Activated T-helper 1 cell treated with anti-CD3 and anti-CD28 coated beads, Interleukin-2, amount 50 U/mL, for 16 hours (primary cell): ENCODE measurements at places on chromosomes 5 and 9.

GRCh38 chr5:122780296-122780695, 5.4 kb downstream of the SNX2 start:
- DNase-seq: no peak

- no peak for DNase-seq
These were observed 153.5 kb upstream of the SH3GL2 start for GRCh38 chr9:17425384-17425783.

GRCh38 chr9:124013309-124014210, 2.0 kb downstream of the LHX2 start:
- DNase-seq: no peak

DNA sequence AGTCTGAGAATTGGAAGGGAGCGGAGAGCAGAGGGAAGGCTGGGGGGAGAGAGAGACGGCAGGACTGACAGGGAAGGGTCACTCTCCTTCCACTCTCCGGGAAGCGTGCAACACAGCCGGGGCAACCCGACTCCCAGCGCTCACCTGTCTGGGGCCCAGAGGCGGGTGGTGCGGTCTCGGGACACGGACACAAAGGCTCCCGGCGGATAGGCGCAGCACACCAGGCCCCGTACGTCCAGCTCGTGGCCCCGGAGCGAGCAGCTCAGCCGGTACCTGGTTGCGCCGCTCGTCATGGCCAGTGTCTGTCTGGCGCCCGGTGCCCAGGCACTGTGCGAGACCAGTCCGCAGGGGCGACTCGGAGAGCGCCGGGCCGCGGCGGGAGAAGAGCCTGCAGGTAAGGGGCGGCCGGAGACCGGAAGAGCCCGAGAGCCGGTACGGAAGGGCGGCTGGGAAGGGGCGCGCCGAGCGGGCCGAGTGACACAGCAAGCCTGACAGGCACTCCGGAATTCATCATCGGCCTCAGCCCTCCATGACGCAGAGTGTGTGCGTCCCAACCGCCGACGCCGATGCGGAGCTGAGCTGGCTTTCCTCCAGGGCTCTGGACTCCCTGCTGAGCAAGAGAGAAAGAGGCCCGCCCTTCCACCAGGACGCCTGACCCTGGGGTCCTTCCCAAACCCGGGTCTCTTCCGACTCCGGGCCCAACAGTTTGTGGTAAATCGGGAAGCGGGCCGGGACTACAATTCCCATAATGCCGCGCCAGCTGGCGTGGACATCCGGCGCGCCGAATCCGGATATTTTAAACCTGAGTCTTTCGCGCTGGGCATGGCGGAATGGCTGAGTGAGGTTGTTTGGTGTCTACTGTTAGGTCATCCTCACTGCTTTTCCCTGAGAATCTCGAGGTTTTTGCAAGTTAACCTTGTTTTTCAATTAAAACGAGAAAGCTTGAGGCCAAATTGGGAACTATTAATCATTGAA, at the start of gene PLAA:
TSS of gene PLAA (minus strand) at position 490 of the 975 bp plus-strand sequence. CDS start at position 293, 197 bp downstream.
- DNase-seq: peak; percentile 72

DNA sequence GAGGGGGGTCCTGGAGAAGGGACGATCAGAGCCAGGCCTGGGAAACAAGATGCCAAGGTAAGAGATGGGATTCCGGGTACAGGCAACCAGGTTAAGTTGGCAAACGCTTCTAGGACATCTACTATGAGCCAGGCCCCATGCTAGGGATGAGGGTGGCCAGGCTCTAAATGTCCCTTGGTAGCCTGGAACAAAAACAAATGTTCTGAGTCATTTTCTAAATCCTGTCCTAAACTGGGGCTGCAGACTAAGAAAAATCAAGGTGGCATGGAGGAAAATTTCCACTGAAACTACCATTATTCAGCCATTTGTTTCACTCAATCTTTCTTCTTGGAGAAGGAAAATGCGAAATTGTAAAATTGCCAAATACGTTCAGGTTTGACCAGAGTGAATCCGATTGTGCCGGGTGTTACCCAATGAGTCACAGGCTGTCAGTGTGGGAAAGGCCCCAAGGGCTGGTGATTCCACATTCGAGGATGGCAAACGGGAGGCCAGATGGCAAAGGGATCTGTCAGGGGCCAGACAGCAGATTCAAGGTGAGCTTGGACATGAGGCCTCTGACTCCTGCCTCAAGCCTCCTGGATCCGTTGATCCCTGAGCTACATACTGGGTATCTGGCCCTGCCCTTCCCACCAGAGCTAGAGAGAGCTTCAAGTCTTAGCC, 57.6 kb downstream of the PAX5 start:
- no peak for DNase-seq

DNA sequence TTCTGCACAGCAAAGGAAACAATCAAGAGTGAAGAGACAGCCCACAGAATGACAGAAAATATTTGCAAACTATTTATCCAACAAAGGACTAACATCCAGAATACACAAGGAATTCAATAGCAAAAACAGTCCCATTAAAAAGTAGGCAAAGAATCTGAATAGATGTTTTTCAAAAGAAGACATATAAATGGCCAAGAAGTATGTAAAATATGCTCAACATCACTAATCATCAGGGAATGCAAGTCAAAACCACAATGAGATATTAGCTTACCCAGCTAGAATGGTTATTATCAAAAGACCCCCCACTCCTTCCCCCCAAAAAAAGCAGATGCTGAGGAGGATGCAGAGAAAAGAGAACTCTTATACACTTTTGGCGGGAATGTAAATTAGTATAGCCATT, 13.4 kb upstream of the OR13C8 start:
- no peak for DNase-seq
